ENCODE measurements at places on chromosomes 1 and 21.

- DNase-seq: no peak
These were observed 34.6 kb downstream of the EIF2D start for GRCh38 chr1:206577626-206578025.

DNA sequence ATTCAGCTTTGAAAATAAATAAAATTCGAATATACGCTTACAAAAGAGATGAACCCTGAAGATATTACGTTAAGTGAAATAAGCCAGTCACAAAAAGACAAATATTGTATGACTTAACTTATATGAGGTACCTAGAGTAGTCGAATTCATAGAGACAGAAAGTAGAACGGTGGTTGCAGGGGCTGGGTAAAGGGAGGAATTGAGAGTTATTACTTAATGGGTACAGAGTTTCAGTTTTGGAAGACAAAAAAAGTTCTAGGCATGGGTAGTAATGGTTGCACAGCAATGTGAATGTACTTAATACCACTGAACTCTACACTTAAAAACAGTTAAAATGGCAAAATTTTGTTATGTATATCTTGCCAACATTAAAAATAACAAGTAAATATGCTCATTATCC, 48.6 kb upstream of the ZNHIT6 start:
- no peak for DNase-seq

- no peak for DNase-seq
These were observed 113.4 kb upstream of the DNAH14 start for GRCh38 chr1:224816062-224816461.

GRCh38 chr1:110727246-110727645, 52.5 kb upstream of the KCNA3 start:
- no peak for DNase-seq

DNA sequence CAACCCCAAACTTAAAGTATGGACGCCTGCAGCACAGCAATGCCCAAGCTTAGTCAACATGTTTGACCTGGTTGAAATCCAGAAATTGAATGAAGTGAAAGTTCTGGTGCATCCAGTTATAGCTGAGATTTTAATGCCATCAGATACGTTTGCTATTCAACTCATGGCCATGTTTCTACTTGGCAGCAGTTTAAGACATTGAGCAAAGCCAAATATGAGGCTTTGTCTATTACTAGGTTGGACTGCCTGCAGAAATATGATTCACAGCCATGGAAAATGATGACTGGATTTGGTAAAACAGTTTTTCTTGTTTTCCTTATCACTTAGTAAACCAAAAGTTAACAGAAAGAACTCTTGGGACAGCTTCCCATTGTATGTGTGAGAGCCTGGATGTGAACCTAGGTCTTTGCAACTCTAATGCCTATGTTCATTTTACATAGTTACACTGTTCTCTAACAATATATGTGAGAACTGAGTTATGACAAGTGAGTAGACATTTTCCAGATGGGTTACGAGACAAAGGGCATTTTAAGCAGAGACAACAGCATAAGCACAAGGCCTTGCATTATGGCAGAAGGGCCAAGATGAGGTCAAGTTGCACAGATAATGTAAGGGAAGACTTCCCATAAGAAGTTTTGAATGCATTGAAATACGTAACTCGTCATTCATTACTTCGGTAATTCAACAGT, 32.4 kb upstream of the MYSM1 start:
- no peak for DNase-seq

DNA sequence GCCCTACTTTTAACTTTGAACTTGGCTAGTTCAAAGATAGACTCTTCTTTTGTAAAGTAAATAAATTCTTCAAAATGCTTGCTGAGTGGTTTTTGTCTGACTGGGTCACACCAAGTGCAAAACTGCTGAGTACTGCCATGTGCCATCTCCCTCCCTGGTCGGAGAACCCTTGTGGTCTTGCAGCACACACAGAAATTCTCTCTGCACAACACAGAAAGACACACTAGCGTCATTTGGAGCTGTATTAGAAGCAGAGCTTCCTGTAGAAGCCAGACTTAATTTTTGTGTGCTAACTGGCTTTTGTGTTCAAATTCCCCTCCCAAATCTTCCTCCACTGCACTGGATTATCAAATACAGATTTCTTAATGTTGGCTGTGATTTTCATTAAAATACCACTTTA, 2.5 kb downstream of the PSMB4 start:
- DNase-seq: no peak

DNA sequence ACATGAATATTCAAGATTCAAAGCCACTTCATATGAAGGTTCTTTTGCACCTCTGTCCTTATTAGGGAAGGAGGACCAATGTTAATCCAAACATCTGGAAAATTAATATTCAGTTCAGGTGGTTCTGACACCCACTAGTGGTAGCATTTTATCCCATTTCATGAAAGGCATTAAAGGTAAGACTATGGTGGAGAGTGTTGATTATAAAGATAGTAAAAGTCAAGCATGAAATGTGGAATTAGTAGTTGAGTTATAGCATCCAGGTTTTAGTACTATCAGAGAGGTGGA, 17.5 kb upstream of the YTHDF2 start:
- DNase-seq: no peak

GRCh38 chr1:206555473-206555935, 48.2 kb downstream of the RASSF5 start:
- DNase-seq: no peak

GRCh38 chr1:178254433-178254832, 160.5 kb downstream of the RASAL2 start:
- DNase-seq: no peak

DNA sequence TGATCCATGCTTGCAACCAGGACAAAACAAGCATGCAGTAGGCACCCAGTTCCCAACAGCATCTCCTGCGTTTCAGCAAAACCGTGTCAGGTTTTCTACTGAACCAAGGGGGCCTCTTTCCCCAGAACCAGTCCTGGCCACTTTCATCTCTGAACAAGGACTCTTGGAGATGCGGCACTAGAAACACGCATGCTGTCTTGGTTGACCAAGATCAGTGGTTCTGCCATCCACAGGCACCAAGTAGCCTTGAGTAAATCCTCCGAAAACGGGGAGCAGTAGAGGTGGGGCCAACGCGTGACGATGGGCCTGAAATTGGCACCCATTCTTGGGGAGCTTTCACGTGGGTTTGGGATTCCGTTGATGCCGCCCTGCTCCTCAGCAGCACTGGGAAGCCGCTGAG, 62.5 kb upstream of the AJAP1 start:
- DNase-seq: no peak

- DNase-seq: no peak
These were observed 101.8 kb downstream of the PTGS2 start for GRCh38 chr1:186578325-186579016.

DNA sequence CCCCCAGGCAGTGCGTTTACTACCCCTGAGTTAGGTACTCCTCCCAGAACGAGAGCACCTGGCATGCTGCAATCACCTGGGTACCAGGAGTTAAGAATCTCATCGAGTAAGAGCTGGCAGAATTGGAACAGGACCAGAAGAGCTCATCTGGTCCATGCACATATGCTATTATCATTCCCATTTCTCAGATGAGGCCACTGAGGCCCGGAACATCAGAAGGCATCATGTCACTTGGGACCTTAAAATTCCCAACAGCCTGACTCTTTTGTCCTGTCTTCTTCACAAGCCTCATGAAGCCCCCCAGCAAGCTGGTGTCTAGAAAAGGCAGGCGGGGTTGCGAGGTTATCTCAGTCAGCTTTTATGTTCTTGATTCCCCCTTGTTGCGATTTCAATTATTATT, 13.9 kb upstream of the IFFO2 start:
- no peak for DNase-seq

DNA sequence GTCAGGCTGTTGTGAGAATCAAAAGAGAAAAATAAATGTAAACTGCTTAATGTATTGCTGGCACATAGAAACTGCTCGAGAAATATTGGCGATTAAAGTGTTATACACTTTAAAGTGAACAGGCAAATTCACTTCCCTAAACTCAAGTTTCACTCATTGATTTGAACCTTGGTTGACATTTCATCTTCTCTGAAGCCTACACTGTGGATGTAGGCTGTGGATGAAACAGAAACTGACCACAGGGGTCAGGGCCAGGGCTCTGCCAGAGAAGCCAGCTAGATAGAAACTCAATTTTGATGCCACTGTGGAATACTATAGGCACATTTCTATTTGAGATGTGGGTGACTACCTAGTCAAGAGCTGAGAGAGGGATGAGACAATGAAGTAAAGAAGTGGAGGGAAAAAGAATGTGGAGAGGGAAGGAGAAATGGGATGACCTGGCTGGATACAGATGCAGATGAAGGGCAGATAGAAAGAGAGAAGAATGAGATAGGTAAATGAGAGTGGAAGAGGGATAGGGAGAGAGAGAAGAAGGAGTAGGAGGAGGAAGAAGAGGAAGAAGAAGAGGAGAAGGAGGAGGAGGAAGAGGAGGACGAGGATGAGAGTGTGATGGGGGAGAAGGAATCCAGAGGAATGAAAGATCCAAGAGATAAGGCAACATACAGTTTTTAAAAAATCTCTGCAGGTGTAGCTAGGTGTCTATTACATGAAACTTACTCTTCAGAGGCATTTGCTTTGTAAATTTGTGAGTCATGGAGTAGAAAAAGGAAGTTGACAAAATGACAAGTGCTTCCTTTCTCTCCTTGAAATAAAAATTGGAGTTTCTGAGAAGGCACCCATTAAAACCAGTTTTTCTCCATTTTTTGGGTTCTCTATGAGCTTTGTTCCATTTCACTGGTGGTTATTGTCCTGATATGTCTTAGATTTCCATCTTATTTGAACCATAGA, 17.4 kb upstream of the CD1D start:
- no peak for DNase-seq

DNA sequence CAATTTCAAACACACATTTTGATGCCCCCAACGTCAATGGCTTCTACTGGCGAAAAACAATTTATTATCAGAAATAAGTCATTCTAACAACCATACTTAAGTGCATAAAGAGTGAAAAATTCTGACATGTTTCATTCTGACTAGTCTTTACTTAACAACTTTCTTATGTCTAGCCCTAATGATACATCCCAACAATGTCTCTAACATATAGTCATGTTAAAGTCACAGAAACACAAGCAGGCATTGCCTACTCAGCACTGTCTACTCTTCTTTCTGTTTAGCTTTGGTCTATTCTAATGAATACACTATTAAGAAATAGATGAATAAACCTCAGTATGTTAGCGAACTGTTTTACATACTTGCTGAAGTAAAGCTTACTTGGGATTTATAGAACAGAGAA, 105.8 kb upstream of the DUSP10 start:
- no peak for DNase-seq

GRCh38 chr21:45544449-45545235, 2.4 kb upstream of the SLC19A1 start:
- DNase-seq: no peak

GRCh38 chr1:69376408-69376807, 191.3 kb upstream of the LRRC7 start:
- no peak for DNase-seq

DNA sequence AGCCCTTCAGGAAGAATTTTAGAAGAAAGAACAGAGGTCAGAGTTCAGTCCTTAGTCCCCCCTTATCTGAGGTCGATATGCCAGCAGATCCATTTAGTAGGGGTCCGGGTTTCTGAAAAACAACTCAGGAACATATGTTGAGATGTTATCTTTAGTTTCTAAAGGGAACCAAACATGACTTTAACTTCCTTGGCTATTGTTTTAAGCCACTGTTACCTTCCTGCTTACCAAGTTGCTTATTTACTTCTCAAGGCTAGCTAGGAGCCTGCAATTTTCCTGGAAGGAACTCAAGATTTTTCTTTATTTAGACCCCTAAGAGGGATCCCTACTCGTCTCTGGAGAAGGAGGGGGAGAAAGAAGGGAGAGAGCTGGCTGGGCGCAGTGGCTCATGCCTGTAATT, 54.3 kb downstream of the KCNC4 start:
- no peak for DNase-seq

DNA sequence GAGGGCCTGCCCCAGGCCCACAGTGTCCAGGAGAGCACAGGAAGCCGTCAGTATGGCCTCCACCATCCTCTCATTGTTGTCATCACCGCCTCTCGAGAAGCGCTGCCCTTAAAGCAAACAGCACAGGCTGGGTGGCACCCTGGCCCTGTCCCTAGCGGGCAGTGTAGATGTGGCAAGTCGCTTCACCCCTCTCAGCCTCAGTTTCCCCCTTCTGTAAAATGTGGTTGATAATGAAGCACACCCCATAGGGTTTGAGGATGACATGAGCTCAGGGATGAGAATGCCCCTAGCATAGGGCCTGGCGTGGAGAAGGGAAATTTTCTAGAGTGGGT, 13.4 kb downstream of the PLA2G2F start:
- no peak for DNase-seq

GRCh38 chr21:32958288-32959002, 67.3 kb upstream of the OLIG2 start:
- no peak for DNase-seq

- DNase-seq: no peak
These were observed 33.6 kb downstream of the KIF26B start for GRCh38 chr1:245188403-245188802.

DNA sequence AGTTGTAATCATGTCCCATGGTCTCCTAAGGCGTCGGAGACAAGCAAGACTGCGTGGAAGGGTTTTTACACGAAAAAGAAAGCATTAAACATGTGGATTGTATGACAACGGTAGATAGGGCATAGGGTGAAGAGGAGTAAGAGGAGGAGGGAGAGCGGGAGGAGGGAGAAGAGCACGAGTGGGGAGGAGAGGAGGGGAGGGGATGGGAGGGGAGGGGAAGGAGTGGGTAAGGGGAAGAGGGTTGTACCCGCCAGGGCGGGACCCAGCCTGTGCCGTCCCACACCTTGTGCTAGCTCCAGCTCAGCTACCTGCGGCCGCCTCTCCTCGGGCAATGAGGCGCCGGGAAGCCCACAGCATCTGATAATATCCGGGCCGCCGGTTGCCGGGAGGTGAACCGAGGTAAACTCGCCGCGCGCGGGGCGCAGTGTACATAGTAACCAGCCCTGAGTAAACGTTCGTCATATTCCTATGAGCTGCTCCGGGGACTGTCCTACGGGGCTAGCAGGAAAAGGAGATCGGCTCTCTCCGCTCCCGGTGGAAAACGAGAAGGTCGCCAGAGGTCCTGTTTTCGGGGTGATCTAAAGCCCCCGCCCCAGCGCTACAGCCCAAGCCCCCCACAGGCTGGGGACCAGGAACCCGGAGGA, 449 bp upstream of the RCAN3 start:
- DNase-seq: no peak

DNA sequence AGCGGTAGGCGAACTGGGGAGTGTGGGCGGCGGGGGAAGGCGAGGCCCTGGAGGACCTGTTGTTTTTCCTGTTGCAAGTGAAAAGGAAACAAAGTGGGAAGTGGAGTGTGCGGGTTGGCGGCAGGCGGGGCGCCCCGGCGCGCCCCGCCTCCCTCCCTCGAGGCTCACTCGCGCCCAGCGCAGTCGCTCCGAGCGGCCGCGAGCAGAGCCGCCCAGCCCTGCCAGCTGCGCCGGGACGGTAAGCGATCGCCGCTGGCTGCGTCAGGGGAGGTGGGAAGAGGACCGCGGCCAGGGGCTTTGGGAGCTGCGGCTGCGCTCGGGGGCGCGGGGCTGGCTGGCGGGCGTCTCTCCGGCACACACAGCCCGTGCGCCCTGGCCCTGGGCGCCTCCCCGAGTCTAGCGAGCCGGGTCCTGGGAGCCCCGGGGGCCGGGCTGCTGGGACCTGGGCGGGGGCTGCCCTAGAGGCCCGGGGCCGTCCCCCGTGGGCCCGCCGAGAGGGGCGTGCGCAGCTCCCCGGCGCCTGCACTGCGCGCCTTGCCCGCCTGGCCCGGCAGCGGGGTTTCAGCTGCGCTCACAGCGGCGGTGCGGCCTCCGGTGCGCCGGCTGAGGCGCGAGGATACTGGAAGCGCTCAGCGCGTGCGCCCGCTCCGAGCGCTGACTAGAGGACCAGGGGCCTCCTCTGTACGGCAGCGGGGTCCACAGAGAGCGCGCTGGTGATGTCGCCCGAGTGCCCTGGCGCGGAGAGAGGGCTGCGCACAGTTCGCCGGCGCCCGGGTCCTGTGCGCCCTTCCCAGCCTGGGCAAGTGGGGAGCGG, at the start of gene PIK3CD:
PIK3CD (plus strand) TSS at position 167 of the 814 bp plus-strand sequence. CDS start 58,725 bp downstream, outside the sequence.
- no peak for DNase-seq

Data from midbrain (tissue), 1 donor.